Hematopoietic multipotent progenitor cell (in vitro differentiated cells): ENCODE measurements at places on chromosomes 6 and 20.

DNA sequence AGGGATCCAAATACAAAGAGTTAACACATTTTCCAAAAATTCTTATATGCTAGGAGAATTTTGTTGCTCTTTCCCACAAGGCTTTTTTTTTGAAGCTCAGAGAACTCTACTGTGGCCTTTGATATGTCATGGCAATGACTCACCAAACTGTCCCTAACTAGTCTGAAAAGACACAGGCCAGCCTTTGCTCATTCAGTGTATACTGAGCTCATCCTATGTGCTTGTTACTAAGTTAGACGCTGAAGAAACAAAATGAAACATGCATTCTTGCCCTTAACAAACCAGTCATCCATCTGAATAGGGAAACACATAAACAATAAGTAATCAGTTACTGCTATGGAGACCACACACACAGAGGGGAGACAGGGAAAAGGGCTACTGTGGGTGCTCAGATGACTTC, 291.8 kb downstream of the FOXC1 start:
- no peak for DNase-seq

GRCh38 chr6:117264692-117265409, 507 bp upstream of the VGLL2 start:
- no peak for DNase-seq

DNA sequence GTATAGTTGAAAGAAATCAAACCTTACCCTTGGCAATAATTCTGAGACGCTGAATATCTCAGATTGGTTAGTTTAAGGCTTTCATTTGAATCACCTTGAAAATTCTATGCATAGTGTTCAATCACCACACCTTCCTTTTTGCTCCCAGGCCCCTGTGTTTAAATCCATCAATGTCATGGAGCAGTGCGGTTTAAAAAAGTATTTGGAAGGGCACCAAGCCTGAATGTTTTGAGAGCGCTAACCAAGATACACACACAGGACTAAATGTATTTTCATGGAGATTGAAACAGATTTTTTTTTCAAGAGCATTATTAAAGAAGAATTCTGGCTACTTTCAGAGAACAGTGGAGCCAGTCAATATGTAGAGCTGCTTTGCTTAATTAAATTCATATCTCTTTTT, 195.7 kb downstream of the CENPW start:
- DNase-seq, result no peak

DNA sequence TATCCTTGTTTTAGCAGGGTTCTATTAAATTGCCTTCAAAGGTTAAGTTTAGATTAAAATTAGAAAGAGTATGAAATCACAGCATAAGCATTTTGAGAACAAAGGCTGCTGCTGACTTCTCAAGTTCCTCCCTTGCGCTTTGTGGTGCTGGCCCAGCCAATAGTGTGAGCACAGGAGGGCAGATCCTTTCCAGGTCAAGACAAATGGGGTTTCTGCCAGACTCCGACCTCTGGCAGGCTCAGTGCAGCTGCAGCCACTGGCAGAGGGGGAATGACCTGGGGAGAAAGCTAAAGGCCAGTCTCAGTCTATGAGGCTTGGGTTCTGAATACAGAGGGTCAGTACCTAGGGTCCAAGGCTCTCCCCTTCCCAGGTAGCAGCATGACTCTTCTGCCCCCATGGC, 27.0 kb downstream of the CLIC5 start:
- no peak for DNase-seq

DNA sequence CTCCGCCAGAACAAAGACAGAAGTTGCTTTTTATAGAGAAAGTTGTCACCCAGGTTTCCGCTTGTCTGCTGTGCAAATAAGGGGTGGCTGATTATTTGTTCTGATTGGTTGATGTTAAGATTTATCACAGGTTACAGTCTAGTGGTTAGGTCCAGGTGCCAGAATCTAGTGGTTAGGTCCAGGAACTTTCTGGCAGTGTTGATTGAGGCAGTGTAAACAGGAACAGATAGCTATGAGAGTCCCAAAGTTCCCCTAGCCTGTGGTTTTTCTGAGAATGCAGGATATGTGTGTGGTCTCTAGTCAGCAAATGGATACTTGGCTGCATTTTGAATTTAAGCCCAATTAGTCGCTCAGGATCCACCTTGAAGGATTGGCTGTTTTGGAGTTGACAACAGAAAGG, 148.0 kb downstream of the TMEM200A start:
- DNase-seq, result peak; percentile 90

GRCh38 chr20:52004715-52005114, 186.9 kb downstream of the ZFP64 start:
- DNase-seq, result no peak

DNA sequence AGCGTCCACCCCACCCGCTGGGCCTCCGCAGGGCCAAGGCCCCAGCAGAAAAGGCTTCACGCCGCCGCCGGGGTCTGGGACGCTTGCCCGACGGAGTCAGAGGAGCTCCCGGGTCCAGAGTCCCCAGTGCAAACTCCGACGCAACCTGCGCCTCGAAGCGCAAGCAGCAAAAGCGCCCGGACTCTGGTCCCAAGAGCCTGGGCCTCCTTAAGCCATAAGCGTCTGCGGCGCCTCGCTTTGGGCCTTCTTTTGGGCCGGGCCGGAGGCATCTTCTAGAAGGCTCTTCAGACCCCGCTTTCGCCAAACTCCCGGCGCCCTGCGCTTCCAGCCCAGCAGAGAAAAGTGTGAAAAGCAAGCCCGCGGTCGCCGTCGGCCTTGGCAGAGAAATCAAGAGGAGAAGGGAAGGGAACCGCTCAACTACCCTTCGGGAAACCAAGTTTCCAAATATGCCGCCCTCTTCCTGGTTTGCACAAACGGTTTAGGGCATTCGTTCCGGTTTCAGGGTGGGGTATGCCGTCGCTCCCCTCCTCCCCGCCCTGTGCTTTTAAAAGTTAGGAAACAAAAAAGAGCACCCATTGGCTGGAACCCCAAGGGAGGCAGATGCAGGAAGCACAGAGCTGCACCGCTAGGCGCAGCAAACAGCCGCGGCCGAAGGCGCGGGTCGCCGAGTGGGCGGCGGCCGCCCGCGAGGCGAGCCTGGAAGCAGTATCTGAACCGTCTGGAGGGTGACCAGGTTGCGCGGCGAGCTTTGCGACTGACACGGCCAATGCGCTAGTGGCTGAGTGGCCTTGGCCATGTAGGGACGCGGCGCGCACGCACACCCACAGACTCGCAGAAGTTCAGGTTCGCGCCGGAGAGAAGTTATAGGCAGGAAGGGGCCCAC, 1.2 kb downstream of the TBX18 start:
- peak; percentile 17 for DNase-seq

DNA sequence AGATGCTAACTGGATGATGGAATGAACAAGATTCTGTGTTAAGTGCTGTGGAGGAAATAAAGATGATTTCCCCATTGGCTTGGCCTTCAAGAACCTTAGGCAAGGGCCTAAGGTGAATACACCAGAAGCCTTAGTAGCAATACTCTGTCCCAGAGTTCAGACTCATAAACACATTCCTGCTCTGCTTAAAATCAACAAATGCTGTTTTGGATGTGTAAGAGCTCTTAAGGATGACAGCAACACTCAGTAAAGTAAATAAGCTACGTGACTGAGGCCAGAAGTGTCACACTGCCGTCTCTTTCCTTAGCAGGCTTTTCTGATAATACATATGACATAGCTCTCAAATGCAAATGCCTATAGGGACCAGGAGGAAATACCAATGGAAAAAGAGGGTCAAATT, 90.6 kb downstream of the EYA2 start:
- DNase-seq, result no peak

DNA sequence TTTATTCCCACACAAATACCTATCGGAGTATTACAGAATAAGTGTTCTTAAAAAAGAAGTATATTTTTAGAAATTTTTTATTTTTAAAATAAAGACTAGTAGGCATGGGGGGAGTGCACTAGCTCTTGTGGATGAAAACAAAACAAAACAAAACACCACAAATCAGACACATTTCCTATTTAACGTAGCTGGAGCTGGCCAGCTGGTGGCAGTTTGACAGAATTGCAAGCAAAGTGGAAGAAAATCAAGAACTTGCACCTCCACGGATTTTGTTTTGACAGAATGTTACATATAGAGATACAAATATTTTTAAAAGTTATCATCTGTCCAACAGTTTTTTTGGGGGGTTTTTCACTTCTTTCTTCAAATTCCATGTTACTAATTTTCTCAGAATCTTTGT, 63.6 kb upstream of the SNRPB2 start:
- no peak for DNase-seq

- peak; percentile 33 for DNase-seq
These were observed 73.1 kb downstream of the AGPAT4 start for GRCh38 chr6:161200610-161201370.

- DNase-seq, result no peak
These were observed 1.9 kb downstream of the MKKS start for GRCh38 chr20:10432079-10432478.

DNA sequence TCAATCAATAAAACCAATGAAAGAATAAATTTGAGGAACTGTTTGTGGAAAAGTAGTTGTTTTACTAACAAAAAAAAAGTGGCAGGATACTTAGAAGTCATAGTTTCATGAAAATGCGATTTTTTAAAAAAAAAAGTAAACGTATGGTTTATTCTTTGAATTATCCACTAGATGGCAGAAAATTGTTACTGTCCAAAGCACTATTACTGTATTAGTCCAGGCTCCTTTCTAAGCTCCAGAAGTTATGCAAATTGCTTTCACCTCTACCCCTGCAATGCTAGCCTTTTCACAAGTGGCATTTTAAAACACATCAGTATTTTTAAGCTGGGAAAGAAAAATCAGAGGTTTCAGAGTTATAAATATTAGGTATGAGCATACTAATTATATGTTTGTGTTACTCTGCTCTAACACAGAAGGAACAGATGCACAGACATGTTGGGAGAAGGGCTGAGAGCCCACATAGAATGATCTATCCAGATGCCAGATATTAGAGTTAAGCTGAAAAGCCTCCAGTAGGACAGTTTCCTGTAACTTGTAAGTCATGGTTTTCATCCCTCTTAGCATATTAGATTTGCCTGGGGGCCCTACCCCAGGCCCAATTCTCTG, 63.9 kb downstream of the FHL5 start:
- peak; percentile 11 for DNase-seq
